NCI-H1048 (cell line): ENCODE measurements at places on chromosomes 5 and 9.

GRCh38 chr9:77592476-77592875, 55.6 kb downstream of the GNA14 start:
- no peak for DNase-seq

DNA sequence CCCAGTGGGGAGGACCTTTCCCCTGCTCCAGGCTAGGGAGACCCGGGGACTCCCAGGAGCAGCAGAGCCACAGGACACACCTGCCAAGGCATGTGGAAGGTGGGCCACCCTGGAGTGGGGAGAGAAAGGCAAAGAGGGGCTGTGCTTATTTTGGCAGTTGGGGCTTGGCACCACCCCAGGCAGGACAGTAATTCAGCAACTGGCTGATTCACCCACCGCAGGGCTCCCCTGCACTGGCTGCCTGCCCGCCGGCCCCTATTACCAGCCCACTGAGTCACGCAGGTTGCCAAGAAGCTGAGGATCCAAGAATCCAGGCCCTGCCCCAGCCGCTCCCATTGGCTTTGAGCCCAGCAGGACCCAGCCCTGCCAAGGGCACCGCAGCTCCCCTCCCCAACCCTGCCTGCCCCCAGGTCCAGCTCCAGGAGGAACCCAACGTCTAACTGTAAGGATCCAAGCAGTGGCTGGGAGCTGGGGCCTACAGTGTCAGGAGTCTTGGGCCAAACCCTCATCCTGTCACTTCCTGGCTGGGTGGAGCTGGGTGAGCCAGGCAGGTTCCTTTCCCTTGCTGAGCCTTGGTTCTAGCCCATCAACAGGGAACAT, 14.2 kb upstream of the RALGDS start:
- DNase-seq, result no peak

DNA sequence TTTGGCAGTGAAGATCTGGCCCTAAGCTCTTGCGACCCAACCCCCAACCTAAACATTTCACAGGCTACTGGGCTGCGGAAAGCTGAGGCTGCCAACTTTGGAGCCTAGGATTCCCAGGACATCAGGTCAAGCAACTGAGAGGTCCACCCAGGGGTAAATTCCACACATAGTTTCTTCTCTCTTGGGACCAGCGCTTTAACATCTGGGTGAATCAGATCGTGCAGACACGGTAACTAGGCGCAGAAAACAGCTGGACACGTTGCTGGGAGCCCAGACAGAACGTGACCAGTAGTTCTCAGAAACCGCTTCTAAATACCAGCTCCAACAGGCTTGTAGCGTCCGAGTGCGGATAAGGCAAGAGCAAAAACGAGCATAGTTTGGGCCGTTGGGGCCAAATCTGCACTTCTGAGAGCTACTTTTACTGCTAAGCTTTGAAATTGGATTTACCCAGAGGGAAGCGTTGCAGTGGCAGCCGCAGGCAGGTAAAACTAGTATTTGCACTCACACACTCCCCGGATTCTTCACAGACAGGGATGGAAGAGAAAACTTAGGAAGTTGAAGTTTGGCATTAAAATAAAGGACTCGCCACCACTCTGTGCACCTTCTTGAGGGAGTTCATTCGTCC, 11.8 kb downstream of the ITGA1 start:
- no peak for DNase-seq

- DNase-seq, result peak; percentile 0
Observed at GRCh38 chr5:54217826-54218503, 92.4 kb downstream of the ARL15 start.

DNA sequence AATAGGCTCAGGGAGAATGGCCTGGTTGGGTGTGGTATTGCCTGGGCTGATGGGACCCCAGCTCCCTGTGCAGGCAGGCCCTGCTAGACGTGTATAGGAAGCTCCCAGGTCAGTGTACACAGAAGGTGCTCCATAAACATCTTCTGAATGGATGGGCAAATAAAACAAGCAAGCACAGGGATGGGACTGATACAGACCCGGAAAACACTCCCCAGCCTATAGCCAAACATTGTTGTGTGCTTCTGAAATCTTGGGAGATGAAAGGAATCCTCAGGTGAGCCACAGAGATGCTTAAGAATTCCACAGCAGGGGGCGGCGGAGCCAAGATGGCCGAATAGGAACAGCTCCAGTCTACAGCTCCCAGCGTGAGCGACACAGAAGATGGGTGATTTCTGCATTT, 151.8 kb downstream of the ENTREP1 start:
- DNase-seq, result no peak

GRCh38 chr5:77152441-77152840, 58.0 kb upstream of the PDE8B start:
- no peak for DNase-seq

- no peak for DNase-seq
Observed at GRCh38 chr5:179212870-179213269, 132.4 kb downstream of the ADAMTS2 start.

DNA sequence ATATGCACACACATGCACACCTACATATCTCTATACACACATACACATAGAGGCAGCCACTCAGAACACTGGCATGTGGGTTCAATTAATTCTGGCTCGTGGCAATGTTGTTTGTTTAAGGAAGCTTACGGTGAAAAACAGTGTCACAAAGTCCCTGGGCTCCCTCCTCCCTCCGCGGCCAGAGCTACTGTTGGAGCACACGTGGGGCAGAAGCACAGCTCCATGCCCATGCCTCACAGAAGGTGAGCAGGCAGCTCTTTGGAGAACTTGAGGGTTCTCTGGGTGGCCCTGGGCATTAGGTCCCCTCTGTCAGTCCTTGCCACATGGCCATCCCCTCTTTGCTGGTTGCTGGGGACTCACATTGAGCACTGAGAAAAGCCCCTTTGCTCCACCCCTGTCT, 107.5 kb downstream of the GADD45G start:
- no peak for DNase-seq

GRCh38 chr5:75659791-75660450, 48.7 kb downstream of the ANKDD1B start:
- DNase-seq, result no peak

DNA sequence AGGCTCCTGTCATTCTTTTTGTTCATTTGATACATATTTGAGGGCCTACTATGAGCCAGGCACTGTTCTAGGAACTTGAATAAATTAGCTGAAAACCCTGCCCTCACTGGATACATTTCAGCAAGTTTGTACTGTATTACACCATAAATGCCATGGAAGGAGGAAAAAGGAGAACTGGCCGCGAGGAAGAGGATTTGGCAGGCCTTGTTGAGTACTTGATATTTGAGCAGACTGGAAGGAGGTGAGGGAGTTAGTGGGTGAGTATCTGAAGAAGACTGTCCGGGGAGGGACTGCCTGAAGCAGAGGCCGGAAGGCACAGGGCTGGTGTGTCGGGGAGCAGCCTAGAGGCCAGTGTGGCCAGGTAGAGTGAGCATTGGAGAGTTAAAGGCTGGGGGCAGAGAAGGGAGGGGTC, 4.5 kb downstream of the SNX30 start:
- no peak for DNase-seq

DNA sequence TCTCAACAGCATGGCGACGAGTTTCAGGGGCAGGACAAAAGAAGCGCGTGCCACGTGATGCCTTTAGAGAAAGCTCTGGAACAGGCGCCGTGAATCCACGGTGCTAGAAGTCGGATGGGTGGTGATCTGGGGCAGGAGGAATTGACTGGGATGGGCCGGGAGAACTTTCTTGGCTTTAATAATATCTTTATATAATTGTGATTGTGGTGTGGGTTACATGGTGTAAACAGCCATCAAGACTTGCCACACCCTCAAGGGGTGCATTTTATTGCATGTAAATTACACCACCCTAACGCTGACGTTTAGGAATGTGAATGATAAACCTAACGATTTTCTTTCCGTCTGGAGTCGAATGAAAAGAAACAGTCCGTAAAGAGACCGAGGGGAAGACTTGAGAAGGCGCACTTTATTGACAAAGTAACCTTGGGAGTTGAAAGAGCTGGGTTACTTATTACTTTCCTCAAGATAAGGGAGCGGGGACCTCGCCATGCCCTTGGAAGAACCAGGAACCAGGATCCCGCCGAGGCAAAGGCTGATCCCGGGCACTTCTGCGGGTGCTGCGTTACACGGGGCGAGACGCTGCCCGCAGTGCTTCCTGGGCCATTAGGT, 8.5 kb downstream of the NRARP start:
- DNase-seq, result no peak

DNA sequence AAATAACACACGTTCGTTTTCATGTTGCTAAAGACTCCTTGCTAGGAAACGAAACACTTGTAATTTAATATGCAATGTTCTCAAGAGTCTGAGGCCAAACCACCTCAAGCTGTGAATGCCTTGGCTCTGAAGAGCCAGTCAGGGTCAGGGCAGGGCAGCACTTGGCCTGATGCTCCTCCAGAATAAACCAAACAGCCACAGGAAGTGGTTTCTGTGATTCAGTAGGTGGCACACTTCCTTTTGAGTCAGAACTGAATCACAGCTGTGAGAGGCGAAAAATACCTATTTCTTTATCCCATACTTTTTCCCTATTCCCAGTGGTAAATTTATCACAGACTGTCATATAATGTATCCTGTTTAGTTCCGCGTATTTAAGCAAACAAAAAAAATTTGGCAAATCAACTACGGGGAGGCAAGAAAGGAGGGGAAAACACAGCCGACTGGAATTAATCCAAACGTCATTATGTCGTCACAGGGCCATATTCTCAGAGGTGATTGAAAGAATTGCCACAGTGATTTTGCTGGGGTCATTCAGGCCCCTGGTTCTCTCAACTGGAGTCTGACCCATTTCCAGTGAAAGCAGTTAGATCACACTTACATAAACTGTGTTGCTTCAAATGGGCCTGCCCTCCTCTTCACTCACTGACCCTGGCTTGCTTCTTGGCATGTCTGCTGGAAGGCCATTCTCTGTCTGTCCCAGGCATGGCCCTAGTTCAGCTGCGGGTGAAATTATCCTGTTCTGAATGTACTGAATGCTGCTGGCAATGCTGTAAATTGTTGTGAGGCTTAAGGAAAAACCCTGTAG, 71.2 kb downstream of the ARRDC3 start:
- DNase-seq, result no peak

- DNase-seq, result no peak
Observed at GRCh38 chr5:177474846-177475562, 1.6 kb upstream of the DBN1 start.

DNA sequence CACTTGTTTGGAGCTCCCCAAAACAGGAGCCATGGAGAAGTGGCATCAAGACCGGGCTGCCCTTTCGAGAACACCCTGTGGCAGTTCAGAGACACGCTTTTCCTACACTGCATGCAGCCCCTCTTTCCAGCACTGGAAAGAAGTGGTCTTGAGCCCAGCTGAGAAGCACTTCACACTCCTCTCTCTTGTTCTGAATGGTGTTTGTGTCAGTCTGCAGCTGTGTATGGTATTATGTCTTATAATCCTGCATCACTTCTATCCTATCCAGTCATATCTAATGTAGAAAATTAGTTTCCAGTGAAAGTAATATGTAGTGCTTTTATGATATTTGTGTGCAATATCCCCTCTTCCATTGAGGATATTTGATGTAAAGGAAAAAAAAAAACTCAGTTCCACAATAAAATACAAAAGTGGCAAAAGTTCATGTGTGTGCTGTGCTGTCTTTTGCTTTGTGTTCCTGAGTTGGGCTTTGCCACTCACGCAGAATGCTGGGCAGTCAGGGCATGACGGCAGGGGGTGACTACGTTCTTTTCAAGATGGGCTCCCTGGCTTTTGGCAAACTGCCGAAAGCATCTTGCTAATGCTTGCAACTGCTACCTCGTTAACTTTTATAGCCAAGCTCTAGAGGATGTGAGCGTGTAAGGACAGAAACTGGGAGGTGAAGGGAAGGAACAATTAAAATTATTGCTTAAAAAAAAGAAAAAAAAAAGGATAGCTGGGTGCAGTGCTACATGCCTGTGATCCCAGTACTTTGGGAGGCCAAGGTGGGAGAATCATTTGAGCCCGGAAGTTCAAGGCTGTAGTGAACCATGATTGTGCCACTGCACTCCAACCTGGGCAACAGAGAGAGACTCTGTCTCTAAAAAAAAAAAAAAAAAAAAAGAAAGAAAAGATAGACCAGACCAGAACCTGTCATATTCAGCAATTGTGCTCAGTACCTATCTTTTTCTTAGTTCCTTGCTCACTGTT, 102.2 kb downstream of the MAP1B start:
- DNase-seq, result no peak
